ENCODE measurements at places on chromosomes 3 and 15.

- DNase-seq = no peak
These were observed 86.6 kb upstream of the ADAMTSL3 start for GRCh38 chr15:83567318-83567717.

DNA sequence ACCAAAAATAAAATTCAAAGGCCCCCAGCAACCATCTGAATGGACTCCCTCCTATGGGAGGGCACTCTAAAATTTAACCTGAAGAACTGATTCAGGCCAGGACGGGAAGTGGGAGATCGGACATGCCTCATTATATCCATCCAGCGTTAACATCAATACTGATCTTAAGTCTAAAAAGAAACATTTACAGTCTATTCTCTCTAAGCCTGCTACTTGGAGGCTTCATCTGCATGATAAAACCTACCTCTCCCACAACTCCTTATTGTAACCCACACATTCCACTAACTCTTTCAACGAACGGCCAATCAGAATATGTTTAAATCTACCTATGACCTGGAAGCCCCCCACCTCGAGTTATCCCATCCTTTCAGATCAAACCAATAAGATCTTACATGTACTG lies 68.4 kb downstream of the HERC1 start:
- DNase-seq = no peak

- DNase-seq = peak; percentile 28
These were observed 35.2 kb downstream of the PTPN23 start for GRCh38 chr3:47416041-47416440.

DNA sequence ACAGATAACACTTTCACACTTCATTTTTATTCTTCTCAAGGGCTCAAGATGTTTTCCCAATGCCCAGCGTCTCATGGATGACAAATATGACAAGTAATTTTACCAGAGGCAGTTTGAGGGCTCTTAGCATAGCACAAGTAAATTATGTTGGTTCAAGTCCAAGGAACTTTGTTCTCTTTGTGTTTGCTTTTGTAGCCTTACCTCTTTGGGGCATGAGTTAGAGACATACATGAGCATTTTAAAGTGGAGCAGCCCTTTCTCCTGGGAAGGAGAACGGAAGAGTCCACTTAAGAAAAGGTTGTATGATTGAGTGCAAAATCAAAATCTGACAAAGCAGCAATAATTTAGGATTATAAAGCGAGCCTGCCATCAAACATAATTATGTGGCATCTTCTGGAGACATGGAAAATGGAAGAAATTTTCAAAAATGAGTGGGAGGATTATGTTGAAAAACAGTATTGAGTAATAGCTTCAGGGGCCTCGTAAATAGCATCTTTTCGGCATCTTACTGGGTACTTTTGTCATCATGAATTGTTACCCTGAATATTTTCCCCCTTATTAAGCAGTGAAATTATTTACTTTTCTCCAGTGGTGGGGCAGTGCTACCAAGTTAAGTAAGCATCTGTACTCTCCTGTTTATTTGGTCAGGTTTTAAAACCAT lies 65.9 kb downstream of the PGPEP1L start:
- DNase-seq = no peak

DNA sequence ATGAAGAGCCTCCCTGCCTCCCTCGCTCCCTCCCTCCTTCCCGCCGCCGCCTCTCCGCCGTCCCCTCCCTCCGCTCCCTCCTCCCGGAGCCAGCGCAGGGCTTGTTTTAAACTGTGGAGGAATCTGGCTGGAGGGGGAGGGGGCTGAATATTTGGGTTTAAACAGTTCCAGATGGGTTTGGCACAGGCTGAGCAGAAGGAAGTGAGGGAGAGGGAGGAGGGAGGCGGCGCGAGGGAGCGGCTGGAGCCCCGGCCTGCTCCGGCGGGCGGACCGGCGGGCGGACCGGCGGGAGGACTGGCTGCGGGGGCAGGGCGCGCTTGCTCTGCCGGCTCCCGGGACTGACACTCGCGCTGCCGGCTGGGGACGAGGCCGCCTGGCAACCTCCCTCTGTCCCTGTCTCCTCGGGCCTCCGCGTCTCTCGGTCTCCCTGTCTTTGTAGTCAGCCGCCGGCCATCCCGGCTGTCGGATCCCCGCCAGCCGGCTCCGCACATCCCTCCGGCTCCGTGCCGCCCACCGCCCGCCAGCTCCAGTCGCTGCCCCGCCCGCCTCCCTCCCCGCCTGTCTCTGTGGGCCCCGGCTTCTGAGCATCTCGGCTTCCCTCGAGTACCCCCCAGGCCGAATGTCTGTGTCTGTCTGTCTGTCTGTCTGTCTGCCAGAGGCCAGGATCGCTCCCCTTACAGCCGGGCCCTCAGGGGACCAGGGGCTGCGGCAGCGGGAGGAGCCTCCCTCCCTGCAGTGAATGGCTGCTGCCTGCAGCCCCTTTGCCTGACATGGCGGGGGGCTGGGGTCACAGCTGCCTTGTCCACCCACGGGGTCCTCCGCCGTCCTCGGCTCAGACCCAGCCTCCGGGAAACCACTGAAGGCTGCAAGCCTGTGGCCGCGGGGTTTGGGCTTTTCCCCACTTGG lies 7.6 kb downstream of the EPHB3 start:
- no peak for DNase-seq

- DNase-seq = no peak
These were observed 113.5 kb downstream of the TNIK start for GRCh38 chr3:171346582-171347300.

DNA sequence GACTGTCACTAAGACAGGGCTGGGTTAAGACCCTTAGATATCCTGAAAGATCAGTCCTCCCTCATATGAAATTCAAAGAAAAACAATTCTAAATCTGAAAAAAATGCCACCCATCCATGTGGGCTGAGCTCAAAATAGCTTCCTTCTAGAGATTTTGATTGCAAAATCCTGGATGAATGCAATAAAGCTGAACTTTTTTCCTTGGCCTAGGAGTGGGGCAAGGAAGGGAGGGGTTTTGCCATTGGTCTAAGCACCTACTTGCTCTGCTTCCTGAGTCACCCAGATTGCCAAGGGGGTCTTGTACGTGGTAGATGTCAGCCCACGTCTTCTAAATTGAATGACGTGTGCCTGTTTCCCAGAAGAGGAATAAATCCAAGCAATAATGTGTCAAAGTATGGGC lies 15.3 kb upstream of the SMAD3 start:
- DNase-seq = no peak

- no peak for DNase-seq
These were observed 52.5 kb upstream of the UBE2Q2 start for GRCh38 chr15:75790631-75791336.

DNA sequence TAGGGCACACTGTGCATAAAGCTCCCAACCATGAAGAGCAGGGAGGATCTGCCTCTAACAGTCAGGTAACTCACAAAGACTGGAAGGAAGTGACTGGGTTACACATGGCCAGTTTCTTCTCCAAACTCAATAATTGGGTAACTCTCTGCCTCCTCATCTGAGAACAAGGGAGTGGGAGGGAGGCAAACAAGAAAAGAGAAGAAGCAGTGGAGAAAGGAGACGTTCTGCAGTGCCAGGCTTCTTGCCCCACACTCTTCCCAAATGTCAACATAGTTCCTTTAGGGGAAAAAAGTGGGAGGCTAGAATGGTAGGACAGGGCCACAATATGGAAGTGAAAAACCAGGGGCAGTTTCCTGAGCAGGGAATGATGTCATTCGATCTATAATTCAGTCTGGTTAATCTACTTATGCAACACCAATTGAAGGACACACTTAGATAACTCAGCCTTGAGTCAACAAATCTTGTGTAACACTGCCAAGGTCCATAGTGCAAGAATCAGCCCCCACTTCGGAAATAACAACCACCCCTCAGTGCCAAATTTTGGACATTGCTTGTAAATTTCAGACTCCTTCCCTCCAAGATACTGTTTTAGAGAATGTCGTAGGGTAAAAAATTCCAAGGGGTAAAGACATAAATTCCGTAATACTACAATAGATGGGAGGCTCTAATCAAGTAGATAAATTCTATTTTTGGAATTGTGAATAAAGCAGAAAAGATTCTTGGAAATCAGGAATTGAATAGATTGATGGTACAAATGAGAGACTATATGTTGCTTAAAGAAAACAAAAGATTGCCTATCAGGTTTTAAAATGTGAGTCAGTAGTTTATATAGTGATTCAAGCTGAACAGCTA lies 143.0 kb downstream of the LPP start:
- peak; percentile 18 for DNase-seq

GRCh38 chr15:75058127-75058905 lies 34.9 kb downstream of the PPCDC start:
- DNase-seq = no peak

GRCh38 chr15:101495334-101496197 lies 6.1 kb upstream of the PCSK6 start:
- no peak for DNase-seq

GRCh38 chr3:41330465-41330864 lies 131.2 kb downstream of the CTNNB1 start:
- DNase-seq = no peak

GRCh38 chr3:184658223-184658928 lies 53.5 kb downstream of the MAGEF1 start:
- DNase-seq = no peak

DNA sequence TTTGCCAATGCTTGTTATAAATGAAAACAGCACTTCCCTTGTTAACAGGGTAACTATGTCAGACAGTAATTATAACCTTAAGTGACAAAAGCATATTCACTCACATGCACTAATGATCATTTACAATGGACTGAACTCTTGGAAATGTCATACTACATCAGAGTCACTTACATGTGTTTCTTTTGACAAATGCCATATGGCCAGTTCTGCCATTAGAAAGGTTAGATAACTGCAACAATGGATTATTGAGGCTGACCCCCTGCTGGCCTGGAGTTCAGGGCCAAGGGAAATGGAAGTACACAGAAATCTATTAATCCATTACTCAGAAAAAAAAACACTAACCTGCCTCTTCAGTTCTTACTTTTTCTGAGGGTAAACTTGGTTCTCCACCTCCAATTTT lies 313.4 kb downstream of the CNTN3 start:
- DNase-seq = no peak

- no peak for DNase-seq
These were observed 149.6 kb downstream of the AGBL1 start for GRCh38 chr15:86229306-86229705.

DNA sequence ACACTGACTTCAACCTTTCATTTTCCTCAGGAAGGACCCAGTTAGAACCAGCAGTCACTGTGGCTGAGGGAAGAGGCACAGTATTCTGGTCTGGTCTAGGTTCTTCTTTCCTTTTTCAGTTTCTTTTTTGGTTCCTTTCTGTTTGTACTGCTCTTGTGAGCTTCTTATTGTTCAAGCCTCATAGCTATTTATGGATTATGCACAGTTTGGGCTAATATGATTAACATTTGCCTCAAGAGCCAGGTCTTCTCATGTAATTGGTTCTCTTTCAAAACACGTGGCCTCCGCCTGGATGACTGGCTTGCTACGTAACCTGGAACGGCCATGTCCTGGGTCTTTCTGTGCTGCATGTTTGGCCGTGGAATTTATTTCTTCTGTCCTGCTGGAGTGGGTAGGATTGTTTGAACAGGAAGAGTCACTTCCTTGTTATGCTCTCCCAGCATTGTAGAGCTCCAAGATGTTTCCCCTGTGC lies 43.3 kb downstream of the RBMS3 start:
- peak; percentile 34 for DNase-seq

DNA sequence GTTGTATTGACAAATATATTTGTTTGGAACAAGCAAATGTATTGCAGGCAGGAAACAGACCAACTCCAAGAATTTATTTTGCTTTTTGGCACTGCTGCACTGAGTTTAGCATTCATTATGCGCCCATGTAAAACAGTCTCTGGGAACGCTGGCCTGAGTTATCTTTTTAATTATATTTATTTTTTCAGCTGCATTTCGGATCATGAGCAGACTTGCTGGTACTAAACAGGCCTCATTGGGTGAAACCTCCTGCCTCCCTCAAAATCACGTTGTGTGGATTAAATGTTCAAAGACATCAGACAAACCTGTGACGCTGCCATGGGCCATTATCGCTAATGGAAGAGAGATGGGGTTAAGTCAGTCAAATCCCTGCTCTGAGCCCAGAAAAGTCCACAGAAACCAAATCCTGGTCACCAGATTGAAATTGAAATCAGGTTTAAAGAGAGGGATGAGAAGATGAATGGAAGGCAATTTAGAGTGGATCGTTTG lies 511.1 kb upstream of the PROK2 start:
- no peak for DNase-seq

- no peak for DNase-seq
These were observed 7.2 kb downstream of the APBA2 start for GRCh38 chr15:28892789-28893610.

GRCh38 chr3:64163755-64164148 lies 61.5 kb downstream of the PRICKLE2 start:
- no peak for DNase-seq

DNA sequence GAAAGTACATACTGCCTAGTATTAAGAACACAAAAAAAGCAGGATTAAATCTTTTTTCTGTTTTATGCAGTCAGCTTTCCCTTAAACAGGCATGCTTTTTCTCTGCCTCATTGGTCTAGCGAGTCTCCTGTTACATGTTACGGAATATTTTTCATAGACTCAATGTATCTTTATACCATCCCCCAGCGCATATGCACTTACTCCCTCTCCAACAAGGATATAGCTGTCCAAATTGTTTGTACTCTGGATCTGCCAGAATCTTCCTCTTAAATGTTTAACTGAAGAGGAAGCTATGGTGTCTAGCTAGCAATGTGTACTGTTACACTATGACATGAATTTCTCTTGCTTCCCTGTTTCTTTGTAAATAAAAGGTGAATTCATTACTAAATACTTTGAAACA lies 9.2 kb upstream of the SLCO3A1 start:
- no peak for DNase-seq

DNA sequence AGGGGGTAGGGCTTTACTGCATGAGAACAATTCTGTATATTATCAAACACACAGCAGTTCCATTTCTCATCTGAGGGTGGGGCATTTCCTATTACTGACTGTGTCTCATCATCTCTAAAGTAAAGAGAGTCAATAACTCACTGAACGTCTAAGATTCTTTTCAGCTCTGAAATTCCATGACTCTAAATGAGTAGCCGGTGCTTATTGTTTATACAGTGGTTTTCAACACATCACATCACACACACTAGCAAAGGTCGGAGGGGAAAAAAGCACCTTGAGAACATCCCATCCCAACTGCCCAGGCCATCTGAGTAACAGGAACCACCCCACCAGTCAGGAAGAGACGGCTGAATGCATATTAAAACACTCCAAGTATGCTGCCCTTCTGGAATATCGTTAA lies 196.0 kb downstream of the SUCLG2 start:
- DNase-seq = no peak

- no peak for DNase-seq
These were observed 4.6 kb downstream of the MYH15 start for GRCh38 chr3:108505811-108506210.

GRCh38 chr3:24220859-24221657 lies 273.6 kb downstream of the THRB start:
- DNase-seq = no peak

DNA sequence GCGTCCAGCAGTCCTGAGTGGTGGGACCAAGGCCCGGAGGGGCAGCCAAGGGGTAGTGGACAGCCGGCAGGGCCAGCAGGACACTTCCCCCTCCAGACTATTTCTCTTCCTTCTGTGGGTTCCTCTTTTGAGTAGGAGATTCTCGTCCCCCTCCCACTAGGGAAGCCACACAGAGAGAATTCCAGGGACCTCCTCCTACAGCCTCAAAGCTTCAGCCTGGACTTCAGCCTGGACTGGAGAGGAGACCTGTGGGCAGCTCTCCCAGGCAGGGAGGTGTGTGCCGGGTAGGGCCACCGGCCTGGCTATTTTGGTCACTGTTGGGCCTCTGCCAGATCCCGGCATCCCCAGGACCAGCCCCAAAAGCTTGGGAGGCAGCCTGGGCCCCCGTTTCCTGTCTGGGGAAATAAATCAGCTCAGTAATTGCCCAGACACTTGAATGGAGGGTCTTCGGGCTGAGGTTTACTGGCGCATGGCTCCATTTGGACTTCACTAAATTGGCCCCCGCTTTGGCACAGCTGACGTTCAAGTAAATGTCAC lies 1.3 kb downstream of the SLC6A6 start:
- DNase-seq = no peak
